ENCODE measurements at places on chromosomes 5 and 9.

DNA sequence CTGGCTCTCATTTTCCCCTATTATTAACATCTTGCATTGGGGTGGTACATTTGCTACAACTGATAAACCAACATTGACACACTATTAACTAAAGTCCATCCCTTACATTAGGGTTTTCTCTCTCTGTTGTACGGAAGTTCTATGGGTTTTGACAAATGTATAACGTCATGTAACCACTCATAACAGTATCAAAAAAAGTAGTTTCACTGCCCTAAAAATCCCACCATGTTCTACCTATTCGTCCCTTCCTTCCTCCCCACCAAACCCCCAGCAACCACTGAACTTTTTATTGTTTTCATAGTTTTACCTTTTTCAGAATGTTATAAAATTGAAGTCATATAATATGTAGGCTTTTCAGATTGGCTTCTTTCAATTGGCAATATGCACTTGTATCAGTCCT lies 40.1 kb downstream of the MLLT3 start:
- peak overlapping the region; percentile 28 for H3K27ac ChIP-seq
- no peak for DNase-seq
- peaks cover 11% of the 10 kb centered on the region for H3K4me1 ChIP-seq
- no peak overlapping the region for H3K4me3 ChIP-seq
- H3K27me3 ChIP-seq: no peaks in the 10 kb centered on the region
- H3K36me3 ChIP-seq: peaks cover 29% of the 10 kb centered on the region

- H3K27ac ChIP-seq: no peak overlapping the region
- no peak for DNase-seq
- no peak overlapping the region for H3K4me3 ChIP-seq
- H3K4me1 ChIP-seq: peaks cover 7% of the 10 kb centered on the region
These were observed 16.9 kb downstream of the TLE4 start for GRCh38 chr9:79588488-79589223.

GRCh38 chr5:69493396-69494133 lies 975 bp downstream of the OCLN start:
- H3K4me1 ChIP-seq: peaks cover 6% of the 10 kb centered on the region
- peak overlapping the region; percentile 95 for H3K27ac ChIP-seq
- H3K4me3 ChIP-seq: peak overlapping the region; percentile 91
- DNase-seq: peak; percentile 69

DNA sequence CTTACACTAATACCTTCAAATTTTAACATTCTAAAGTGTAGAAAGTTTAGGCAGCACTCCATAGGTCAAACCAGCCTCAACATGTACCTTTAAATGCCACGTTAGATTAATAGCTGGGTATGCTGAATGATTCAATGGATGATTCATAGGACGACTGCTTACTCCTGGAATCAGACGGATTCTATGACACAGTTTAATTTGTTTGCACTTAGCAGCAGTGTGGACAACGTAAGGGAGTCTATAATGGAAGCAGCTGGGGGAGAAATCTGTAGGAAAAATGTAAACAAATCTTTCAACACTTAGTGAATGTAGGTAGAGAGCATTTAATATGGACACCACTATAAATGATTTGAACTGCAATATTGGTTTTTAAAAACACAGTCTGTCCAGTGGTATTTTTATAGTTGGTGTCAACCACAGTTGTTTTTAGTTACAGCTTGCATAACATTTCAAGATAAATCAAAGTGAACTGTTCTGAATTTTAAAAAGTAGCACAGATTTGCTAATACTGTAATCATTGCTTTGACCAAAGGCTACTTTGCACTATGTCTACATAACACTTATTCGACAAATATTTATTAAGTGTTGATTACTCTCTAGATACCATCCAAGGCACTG lies 701.5 kb upstream of the MEF2C start:
- H3K4me3 ChIP-seq: no peak overlapping the region
- no peak for DNase-seq
- no peaks in the 10 kb centered on the region for H3K4me1 ChIP-seq
- H3K36me3 ChIP-seq: no peaks in the 10 kb centered on the region

GRCh38 chr9:83920469-83920926 lies 734 bp downstream of the KIF27 start:
- DNase-seq: no peak
- peak overlapping the region; percentile 90 for H3K4me3 ChIP-seq
- peaks cover 13% of the 10 kb centered on the region for H3K4me1 ChIP-seq
- H3K36me3 ChIP-seq: peaks cover 9% of the 10 kb centered on the region
- no peaks in the 10 kb centered on the region for H3K27me3 ChIP-seq

DNA sequence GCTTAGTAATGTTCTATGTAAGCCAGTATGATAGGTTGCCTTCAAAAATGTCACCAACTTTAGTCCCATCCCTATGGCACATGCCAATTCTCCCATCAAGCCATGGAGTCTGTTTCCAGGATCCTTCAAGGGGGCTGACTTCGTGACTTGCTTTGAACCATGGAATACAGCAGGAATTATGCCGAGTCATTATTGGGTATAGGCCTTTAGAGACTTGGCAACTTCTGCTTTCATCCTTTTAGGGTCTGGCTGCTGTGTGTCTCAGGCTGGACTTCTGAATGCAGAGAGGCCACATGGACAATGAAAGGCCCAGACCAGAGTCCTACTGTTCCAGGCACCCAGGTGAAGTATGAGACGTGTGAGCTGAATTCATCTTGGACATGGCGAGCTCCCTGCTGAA lies 109.8 kb downstream of the DENND1A start:
- DNase-seq: no peak
- H3K4me1 ChIP-seq: no peaks in the 10 kb centered on the region
- H3K27me3 ChIP-seq: no peaks in the 10 kb centered on the region
- no peak overlapping the region for H3K4me3 ChIP-seq

GRCh38 chr5:114977979-114978573 lies 191.6 kb downstream of the TRIM36 start:
- no peaks in the 10 kb centered on the region for H3K4me1 ChIP-seq
- H3K4me3 ChIP-seq: no peak overlapping the region
- H3K27ac ChIP-seq: no peak overlapping the region
- no peaks in the 10 kb centered on the region for H3K36me3 ChIP-seq
- H3K27me3 ChIP-seq: no peaks in the 10 kb centered on the region

Measured in type B pancreatic cell (in vitro differentiated cells).